Stimulated activated CD4-positive, alpha-beta T cell treated with anti-CD3 and anti-CD28 coated beads, TNF-alpha, amount 100 ng/mL, for 48 hours (primary cell): ENCODE measurements at places on chromosomes 5 and 9.

- DNase-seq = no peak
Observed at GRCh38 chr5:29157975-29158374, 2035.5 kb upstream of the CDH6 start.

DNA sequence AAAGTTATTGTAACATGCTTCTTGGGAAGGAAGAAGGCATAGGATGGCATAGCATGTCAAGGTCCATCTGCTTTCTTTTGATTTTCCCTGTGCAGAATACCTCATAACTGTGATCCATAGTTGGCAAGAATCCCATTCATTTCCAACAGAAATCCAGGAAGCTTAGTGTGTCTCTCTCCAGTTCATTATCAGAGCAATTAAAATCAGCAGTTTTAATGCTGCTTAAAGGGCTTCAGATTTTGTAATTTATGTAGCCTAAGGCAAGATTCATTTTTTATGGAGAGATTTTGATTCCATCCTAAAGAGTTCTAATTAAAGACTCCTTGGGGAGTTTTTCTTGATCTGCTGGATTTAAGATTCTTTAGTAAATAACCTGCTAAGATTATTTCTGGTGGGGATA lies 560.1 kb downstream of the PDE4D start:
- no peak for DNase-seq

GRCh38 chr5:96141749-96142148 lies 180.1 kb upstream of the ELL2 start:
- no peak for DNase-seq

GRCh38 chr5:55620009-55620765 lies 85.4 kb upstream of the PLPP1 start:
- DNase-seq = no peak

DNA sequence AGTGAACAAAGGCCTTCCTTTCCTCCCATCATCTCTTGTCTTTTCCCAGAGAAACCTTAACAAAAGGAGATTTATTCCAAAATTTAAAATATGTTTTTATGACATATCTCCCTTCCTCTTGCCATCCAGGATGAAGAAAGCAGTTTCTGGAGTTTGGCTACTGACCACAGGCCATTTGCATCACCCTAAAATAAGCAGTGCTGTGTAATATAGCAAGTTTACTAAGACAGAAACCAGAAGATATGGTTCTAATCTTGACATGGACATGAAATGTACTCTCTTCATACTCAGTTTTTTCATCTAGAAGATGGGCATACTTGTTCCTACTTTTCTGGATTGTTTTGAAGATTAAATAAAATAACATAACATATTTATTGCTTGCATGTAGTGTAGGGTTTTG lies 50.2 kb upstream of the ZFAND5 start:
- DNase-seq = no peak

DNA sequence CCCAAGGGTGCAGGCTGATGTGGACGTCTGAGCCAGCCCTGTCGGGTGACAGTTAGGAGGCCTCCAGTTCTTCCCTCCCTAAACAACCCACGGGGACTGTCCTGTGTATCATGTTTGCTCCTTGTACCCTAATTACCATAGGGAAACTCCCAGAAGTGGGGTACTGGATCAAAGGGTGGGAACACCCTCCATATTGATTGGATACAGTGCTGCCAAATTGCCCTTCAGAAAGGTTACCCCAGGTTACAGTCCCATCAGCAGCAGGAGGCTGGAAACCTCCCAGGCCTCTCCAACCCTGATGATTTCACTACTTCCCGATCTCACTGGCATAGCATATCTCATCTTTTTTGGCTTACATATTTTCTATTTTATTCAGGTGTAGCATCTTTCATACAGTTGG lies 22.0 kb downstream of the UBE2QL1 start:
- DNase-seq = no peak

DNA sequence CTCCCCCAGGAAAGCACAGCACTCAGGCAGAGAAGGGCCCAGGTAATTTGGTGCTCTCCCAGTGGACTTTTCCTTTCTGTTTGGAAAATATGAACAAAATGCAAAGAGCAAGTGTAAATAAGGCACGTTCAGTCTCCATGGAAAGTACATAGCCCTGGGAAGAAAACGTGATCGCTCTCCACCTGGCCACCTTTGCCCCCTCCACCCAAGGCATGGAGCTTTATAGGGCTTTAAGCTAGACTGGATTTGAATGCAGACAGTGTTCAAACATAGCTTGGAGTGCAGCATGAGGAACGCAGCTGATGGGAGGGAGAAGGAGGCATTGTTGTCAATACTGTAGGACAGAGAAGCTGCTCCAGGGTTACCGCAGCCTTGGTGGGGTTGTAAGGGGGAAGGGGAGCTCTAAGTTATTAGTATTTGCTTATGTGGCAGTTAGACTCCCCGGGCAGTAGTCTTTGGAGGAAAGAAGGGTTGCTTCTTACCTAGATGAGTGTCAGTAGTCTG lies 500.2 kb downstream of the SPOCK1 start:
- no peak for DNase-seq

- DNase-seq = no peak
Observed at GRCh38 chr5:53335115-53335514, 145.3 kb upstream of the FST start.

DNA sequence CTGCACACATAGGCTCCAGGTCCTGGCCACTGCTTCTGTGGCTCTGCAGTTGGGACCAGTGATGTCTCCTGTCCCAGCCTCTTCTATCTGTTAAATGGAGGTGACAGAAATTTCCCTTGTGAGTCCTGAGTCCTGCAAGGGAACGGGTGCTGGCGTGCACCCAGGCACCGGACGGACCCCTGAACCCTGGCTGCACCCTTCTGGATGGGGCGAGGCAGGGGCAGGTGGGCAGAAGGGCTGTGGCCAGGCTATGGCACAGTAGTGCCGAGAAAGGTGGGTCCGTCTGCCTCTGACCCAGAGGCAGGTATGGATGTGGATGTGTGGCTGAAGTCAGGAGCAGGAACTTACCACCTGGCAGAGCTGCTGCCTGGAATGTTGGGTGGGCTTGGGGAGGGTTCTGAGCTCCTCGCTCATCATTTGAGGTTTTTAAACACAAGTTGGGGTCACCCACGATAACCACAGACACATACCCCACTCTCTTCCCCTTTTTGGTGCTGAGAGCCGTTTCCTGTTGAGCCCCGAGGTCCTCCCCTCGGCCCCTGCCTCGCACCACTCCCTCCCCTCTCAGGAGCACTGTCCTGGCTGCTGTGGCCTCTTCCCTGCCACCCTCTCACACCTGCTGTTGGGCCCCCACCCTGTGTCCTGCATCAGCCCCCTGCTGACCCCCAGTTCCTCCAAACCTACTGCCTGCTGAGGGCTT lies 82.0 kb downstream of the COL5A1 start:
- DNase-seq = no peak

DNA sequence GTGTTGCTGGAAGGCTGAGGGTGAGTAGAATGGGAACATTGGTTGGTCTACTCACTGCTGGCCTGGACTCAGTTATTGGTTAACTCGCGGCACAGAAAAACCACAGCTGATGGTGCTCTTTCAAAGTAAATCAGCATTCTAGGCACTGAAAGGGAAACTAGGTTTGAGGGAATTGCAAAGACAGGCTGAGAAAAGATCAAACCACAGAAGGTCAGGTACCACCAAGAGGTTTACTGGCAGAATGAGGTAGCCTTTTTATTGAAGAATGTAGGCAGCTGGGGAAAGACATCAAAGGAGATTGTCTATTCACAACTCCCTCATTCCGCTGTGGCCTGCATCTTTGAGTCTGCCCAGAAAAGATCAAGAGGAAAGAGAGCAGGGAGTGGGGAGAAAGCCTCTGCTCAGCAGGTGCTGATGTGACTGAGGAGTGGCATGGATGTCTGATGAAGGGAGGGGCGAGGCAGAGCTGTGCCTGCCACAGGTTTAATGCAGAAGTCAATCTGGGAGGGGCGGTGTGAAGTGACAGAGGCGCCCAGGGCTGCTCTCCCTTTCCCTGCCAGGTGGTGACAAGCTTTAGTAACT lies 255.5 kb downstream of the MAN2A1 start:
- no peak for DNase-seq

GRCh38 chr5:132376694-132377641 lies 7.5 kb downstream of the SLC22A5 start:
- no peak for DNase-seq

- no peak for DNase-seq
Observed at GRCh38 chr5:180115326-180116076, 43.9 kb upstream of the RNF130 start.

DNA sequence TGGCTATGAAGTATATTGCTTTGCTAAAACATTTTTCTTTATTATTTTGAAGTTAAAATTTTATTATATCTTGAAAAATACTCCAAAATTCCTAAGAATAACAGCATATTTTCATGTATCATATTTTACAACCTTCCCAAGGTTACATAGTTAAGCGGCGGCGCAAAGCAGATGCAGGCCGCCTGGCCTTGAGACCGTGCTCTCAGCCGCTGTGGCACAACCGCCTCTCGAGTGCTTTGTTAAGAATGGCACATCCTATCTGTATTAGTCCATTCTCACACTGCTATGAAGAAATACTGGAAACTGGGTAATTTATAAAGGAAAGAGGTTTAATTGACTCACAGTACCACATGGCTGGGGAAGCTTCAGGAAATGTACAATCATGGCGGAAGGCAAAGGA lies 228.8 kb downstream of the ARRDC3 start:
- no peak for DNase-seq

- peak; percentile 20 for DNase-seq
Observed at GRCh38 chr9:83622939-83623678, at the start of gene IDNK. Gene IDNK (plus strand): TSS chr9:83623143. CDS start chr9:83623172, 29 bp downstream.

GRCh38 chr5:133428072-133428660 lies 184.2 kb downstream of the FSTL4 start:
- no peak for DNase-seq

- no peak for DNase-seq
Observed at GRCh38 chr9:136784997-136785361, 6.2 kb upstream of the TMEM141 start.

DNA sequence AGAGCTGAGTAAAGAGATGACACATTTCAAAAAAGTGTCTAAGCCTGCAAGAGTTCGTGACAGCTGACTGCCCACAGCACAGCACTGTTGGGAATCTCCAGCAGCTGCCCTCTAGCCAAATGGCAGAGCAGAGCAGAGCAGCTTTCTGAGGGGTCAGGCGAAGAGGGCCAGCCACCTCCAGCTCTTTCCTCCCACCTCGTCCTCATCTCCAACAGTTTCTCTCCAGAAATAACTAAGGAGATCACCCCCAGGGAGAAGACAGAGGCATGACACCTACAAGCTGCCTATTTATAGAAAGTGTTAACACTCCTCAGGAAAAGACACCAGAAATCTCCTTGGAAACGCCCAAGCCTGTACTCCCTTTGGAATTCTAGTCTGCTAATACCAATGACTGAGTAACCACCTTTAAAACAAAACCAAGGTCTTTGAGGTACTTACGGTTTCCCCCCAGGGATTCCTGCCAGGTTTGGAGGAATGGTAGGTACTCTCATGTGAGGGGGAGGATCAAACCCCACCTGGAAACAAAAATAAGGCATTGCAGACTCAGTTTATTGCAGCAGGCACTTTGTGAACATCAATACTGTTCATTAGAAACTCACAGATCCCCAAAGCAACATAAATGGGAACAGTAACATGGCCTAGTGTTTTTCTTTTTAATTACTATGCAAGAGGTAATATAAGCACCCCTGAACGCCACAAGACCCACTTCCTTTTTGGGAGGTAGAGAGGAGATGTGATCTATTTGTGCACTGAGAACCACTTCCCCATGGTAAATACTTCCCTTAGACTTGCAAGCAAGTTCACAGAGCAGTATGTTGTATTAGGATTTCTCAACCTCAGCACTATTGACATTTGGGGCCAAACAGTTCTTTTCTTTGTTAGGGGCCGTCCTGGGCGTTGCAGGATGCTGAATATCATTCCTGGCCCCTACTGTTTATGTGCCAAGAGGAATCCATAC lies 79.3 kb downstream of the TLE1 start:
- DNase-seq = no peak

DNA sequence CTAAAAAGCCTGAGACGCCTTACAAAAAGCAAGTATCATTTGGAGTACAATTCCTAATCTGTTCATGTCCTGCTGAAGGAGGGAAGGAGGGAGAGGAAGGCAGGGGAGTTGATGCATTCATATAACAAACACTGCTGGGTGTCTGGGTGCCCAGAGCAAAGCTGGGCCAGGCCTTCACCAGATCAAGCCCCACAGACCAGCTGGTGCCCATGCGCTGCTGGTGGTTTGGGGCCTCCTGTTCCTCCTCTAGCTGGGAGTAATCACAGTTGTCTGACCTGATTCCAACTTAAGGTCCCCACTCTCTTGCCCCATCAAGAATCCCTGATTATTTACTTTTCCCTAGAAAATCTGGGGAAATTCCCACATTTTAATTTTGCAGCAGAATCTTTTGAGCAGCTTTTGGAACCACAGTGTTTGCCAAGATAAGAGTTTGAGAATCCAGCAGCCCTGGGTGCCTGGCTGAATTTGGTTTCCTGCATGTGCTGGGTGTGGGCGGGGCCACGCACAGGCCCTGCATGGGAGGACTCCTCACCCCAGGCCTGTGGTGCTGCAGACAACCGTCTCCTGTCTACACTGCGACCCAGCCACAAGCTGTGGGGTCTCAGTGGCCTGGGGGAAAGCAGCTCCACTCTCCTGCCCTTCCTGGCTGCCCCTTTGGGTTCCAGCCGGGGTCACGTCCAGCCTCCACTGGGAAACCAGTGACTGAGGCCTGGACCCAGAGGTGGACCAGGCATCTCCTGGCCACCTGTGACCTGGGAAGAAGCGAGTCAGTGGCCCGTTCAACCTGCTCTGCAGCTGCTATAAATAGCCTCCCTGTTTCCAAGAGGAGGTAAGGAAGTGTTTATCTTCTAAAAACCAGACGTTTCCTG lies 47.5 kb downstream of the NEURL1B start:
- no peak for DNase-seq

GRCh38 chr5:36743891-36744772 lies 132.4 kb upstream of the NIPBL start:
- no peak for DNase-seq

DNA sequence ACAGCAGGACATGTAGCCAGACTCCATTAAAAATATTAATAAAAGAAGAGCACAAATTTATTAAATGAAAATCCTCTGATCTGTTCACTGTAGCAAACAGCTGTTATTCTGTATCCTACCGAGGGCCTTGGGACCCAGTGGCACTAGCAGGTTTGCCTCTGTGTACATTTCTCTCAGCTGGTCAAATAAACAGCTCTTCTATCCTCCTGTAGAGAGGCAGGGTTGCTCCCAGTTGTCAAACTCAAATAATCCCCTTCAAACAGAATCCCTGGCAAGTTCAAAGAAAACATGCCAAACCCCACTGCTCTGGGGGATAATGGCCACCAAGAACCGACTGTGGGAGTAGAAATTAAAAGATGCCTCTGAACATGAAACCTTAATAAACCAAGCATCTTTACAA lies 1262.0 kb upstream of the DMAC1 start:
- no peak for DNase-seq

DNA sequence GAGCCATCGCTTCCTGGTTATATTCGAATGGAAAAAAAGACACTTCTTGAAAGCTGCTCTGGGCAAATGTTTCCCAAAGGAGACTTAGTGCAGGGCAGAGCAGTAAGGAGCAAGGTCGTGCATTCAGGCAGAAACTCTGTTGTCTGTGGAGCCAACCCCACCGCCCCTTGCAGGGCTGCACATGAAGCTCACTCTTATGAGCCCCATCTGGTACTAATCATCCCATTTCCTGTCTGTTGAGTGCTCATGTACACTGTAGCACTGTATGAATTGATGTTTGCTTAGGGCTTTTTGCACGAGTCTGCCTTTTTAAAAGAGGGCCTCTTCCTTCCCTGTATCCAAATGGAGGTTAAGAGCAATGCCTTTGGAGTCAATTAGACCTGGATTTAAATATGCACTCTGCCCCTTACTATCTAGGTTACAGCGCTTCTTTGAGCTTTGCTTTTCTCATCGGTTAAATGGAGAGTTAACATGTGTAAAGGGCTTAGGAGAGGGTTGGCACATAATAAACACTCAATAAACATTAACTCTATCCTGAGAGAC lies 25.4 kb downstream of the HMHB1 start:
- no peak for DNase-seq

- no peak for DNase-seq
Observed at GRCh38 chr5:175693741-175694140, 35.9 kb downstream of the HRH2 start.
